G401 (cell line): ENCODE measurements at places on chromosomes 1 and 21. TPM values are rescaled to one million over a fixed set of nuclear protein-coding genes. Genes with fewer than 3 reads are reported as not detected.

GRCh38 chr21:17537299-17537698, 24.5 kb downstream of the CXADR start:
- no peak for DNase-seq

- peak; percentile 43 for DNase-seq
These were observed 157.7 kb downstream of the TOMM20 start for GRCh38 chr1:234970731-234971476.

GRCh38 chr1:150406483-150406882, 42.5 kb downstream of the RPRD2 start:
- no peak for DNase-seq

DNA sequence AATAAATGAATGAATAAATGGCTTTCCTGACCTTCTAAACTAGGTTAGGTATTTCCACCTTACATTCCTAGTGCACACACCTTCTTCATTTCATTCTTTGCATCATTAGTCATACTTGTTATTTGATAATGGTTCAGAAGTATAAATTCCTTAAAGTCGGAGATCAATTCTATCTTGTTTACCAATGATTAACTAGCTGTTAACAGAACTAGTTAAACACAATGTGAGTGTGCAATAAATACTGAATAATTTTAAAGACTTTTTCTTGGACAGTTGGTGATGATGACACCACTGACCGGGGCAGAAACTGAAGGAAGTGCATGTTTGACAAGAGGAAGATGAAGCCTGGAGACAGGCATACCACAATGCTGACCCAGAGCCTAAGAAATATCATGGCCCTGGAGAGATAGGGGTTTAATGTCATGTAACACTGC, 207.1 kb upstream of the DEPDC1 start:
- no peak for DNase-seq

DNA sequence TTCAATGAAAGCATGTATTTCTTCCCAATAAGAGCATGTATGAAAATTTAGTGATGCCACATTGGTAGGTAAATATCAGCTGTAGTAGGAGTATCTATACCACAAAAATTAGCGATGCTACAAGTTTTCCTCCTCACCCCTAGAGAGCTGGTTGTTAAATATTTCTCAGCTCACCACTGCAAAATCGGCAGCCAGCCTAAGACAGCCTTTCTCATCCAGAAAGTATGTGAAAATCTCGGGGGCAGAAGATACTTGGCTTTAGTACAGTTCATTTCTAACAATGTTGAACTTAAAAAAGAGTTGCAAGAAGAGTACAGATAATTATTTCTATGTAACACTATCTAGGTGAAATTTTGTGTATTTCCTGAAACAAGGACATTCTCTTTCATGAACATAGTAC, 235.4 kb downstream of the TPR start:
- DNase-seq, result no peak

GRCh38 chr1:224014330-224014649, 99.6 kb upstream of the FBXO28 start:
- DNase-seq, result no peak

DNA sequence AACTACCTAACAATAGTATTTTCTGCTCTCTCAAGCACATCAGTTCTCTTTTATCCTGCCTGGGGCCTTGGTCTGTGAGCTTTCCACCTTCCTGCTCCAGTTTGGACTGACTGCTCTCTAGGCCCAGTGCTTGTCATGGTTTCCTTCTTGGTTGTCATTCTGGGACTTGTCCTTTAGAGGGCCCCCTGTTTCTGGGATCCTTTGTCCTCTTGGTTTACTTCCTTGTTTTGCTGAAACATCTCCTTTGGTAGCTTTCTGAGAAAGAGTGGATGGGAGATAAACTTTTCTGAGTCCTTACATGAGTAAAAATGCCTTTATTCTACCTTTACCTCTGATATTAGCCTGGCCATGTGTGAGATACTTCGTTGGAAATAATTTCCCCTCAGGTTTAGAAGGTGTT, 4.7 kb downstream of the SLC1A7 start:
- no peak for DNase-seq

- no peak for DNase-seq
These were observed 33.2 kb downstream of the BEND5 start for GRCh38 chr1:48743480-48743879.

DNA sequence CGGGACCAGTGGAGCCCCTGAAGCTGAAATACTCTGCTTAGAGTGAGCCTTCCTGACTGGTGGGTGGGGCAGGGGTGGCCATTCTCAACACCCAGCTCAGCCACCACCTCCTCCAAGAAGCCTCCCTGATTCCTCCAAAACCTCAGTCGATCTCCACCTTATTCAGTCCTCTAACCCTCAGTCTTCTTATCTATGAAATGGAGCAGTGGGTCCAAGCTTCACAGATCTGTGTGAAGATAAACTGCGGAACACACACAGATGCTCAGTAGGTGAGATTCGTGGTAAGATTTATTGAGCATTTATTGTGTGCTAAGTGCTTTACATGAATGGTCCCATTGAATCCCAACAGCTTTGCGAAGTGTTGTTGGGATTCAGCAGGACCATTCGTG, 93.1 kb upstream of the RUNX3 start:
- no peak for DNase-seq

The C1orf87 gene
- total RNA-seq, result not detected in 2 replicates

The EFNA1 gene
- 2.8 and 5.3 TPM in 2 replicates for total RNA-seq

GRCh38 chr1:199948587-199949280, 78.8 kb upstream of the NR5A2 start:
- no peak for DNase-seq

GRCh38 chr1:176880955-176881595, 283.4 kb downstream of the ASTN1 start:
- DNase-seq, result peak; percentile 72

The RAB3B gene
- 2.3 and 3.0 TPM in 2 replicates for total RNA-seq

The NTNG1 gene
- 16.3 and 30.4 TPM in 2 replicates for total RNA-seq

- DNase-seq, result no peak
These were observed 18.4 kb downstream of the PPFIA4 start for GRCh38 chr1:203044546-203045250.
